Stimulated activated CD8-positive, alpha-beta memory T cell treated with anti-CD3 and anti-CD28 coated beads, Interleukin-4, amount 100 ng/mL, for 1 hour (primary cell): ENCODE measurements at places on chromosomes 6 and 20.

GRCh38 chr6:16600026-16600425, 161.2 kb downstream of the ATXN1 start:
- no peak for DNase-seq

GRCh38 chr6:74287441-74287840, 591.4 kb downstream of the CD109 start:
- DNase-seq = no peak

GRCh38 chr6:54274383-54274782, 33.9 kb upstream of the TINAG start:
- no peak for DNase-seq

DNA sequence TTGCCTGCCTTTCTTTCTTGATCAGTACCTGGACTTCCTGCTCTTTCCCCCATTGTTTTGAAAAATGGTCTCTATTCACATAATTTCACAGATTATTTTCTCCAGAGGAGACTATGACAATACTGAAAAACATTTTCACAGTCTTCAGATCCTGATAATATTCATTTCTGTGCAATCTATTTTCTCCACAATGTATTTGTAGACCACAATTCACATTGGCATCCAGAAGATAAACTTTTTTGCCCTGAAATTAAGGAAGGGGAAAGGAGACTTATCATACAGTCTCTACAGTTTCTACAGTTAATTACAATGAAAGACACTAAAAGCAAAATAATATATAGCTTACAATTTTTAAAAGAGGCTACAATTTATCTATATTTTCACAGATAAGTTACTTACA, 18.4 kb downstream of the LCA5 start:
- no peak for DNase-seq

DNA sequence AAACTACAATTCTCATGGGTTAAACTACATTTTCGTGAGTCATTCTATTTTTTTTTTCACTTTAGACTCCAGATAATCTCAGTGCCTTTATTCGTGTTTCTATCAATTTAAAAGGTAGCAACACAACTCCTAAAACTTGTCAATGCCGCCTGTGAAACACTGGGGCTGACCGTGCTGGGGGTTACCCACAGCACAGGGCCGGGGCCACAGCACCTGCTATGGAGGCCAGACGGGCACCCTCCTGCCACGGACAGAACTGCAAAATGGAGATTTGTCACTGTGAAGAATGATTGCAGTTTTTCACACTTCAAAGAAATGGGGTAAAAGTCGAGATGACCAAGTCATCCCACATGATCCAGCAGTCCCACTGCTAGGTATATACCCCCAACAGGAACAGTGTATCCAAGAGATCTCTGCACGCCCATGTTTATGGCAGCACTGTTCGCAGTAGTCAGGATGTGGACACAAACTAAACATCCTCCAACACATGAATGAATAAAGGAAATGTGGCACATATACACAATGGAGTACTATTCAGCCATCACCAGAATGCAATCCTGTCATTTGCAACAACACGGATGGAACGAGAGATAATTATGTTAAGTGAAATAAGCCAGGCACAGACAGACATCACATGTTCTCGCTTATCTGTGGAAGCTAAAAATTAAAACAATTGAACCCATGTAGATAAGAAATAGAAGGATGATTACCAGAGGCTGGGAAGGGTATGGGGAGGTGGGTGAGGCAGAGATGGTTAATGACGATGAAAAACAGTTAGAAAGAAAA, 290.1 kb downstream of the SMOC2 start:
- no peak for DNase-seq

DNA sequence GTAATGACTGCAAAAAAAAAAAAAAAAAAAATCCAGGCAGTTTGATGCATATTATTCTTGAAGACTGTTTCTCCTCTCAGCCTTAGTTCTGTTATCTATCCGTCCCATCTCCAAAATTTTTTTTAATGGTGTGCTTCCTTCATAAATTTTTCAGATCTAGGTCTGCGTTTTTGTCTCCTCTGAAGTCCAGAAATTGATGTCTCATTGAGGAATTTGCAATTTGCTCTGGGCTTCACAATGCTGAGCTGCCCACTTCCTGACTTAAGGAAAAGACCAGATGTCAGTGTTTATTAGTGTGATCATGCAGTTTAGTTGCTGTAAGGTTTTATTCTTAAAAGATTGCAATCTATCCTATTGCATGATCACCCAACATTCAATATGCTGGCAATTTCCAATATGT, 297.6 kb downstream of the ZNF217 start:
- DNase-seq = no peak

DNA sequence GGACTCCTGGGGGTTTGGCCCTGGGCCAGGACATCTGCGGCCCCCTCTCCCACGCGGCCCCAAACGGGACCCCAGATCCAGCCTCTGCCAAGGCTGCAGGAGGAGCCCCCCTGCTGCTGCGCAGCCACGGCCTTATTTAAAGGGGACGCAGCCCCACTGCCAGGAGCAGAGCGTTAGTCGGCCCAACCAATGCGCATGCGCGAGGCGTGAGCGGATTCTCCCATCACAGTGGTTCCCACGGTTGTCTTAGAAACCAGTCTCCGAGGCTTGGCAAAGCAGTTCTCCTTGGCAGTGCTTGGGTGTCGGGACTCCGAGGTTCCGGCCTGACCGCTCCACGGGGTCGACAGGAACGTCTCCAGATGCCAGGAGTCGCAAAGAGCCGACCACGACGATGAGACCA, 288.3 kb upstream of the ZNF337 start:
- DNase-seq = no peak

- no peak for DNase-seq
Measured at GRCh38 chr6:135087803-135088202, 33.2 kb upstream of the HBS1L start.

- DNase-seq = no peak
Measured at GRCh38 chr20:8223091-8223870, 91.2 kb downstream of the PLCB1 start.

DNA sequence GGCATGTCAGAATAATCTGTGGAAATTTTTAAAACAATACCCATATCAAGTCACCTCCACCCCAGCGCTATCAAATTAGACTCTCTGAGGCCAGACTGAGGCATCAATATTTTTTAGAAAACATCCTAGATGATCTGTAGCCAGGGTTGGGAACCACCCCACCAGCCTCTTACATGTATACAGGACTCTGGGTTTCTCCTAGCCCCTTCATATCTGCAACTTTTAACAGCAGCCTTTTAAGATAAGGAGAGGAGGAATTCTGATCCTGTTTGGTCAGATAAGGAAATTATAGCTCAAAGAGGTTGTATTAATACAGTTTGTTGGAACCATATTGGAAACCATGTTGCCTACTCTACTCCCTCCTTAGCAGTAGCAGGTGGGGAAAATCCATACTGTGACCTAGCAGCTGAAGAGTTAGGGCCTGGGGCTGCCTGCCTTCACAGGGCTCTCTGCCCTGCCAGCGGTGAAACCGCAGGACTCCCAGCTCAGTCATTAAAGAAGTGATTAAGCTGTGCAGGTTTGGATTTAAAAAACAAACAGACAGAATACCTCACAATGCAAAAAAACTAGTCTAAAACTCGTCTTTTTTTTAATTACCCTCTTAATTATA, 30.0 kb downstream of the BRPF3 start:
- no peak for DNase-seq
